ENCODE measurements at places on chromosomes 7 and 10. TPM values are rescaled to one million over a fixed set of nuclear protein-coding genes. Genes with fewer than 3 reads are reported as not detected.
A peak's percentile ranks its signal among the peaks of the same experiment; 100 is the strongest.

- no peak for DNase-seq
These were observed 43.6 kb upstream of the ZNF32 start for GRCh38 chr10:43692051-43692825.

DNA sequence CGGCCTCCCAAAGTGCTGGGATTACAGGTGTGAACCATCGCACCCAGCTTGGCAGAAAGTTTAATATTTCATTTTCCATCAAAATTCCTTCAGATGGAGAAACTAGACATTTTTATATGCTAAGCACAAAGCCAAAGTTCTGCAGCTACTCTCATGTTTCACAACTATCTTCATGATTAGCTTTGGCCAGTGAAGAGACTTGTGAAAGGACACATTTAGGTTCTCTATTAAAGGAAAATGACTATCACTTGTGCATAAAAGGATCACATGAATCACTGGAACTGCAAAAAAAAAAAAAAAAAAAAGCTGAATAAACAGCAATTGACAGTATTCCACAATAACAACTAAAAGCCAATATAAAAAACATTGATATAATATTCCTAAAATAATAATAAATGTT, 16.2 kb downstream of the FGFBP3 start:
- no peak for DNase-seq

- peak; percentile 50 for DNase-seq
These were observed 143.1 kb upstream of the STK17A start for GRCh38 chr7:43439631-43440401.

The PTF1A gene
- total RNA-seq: not detected

DNA sequence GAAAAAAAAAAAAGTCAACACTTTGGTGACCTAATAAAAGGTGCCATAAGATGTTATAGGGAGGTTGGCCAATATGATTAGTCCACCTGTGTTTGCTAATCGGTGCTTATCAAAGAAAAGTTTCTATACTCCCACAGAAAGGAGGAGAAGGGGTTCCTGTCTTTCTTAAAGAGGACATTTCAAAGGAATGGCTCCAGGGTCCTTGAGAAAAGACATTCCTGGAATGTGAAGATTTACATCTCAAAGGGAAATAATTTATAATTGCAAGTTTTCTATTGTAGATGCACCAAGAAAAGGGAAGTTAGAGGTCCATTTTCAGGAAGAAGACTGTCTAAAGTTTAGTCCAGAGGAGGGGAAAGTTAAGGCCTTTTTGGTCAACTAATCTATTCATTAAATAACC, 715.3 kb downstream of the NXPH1 start:
- no peak for DNase-seq

- no peak for DNase-seq
These were observed 130.7 kb upstream of the NOBOX start for GRCh38 chr7:144534196-144534595.

The SPAG6 gene
- not detected for total RNA-seq

GRCh38 chr10:13953371-13953770, 366.6 kb downstream of the PRPF18 start:
- peak; percentile 15 for DNase-seq

The MMRN2 gene
- total RNA-seq: 6.1 TPM

The PNLIPRP3 gene
- 53.2 TPM for total RNA-seq

DNA sequence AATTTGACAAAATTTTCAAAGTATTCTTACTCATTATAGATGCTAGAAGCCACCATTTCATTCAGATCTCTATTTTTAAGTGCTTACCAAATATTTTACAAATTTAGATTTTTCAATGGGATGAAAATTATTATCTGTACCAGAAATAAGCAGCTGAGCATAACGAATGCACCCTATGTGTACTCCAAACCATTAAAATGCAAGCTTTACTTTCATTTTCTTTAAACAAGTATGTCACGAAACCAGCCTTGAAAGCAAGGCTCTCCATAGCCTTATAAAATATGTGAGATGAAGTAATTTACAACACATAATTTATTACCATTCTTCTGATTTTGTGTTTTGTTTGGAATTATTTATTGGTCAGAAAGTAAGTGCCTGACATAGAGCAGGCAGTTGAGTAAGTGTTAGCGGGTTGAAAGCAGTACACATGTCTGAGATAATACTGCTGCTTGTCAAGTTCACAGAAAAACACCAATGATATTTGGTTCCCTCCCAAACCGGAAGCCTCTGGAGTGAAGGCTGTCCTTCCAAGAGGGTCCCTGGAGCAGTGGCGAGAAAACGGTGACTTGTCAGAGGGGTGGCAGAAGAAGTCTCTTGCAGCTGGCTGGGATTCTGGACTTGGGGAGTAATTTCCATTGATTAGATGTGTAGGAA, 322.7 kb upstream of the PFKP start:
- no peak for DNase-seq

The CH25H gene
- not detected for total RNA-seq

GRCh38 chr7:106747804-106748203, 86.8 kb upstream of the CCDC71L start:
- DNase-seq: no peak

DNA sequence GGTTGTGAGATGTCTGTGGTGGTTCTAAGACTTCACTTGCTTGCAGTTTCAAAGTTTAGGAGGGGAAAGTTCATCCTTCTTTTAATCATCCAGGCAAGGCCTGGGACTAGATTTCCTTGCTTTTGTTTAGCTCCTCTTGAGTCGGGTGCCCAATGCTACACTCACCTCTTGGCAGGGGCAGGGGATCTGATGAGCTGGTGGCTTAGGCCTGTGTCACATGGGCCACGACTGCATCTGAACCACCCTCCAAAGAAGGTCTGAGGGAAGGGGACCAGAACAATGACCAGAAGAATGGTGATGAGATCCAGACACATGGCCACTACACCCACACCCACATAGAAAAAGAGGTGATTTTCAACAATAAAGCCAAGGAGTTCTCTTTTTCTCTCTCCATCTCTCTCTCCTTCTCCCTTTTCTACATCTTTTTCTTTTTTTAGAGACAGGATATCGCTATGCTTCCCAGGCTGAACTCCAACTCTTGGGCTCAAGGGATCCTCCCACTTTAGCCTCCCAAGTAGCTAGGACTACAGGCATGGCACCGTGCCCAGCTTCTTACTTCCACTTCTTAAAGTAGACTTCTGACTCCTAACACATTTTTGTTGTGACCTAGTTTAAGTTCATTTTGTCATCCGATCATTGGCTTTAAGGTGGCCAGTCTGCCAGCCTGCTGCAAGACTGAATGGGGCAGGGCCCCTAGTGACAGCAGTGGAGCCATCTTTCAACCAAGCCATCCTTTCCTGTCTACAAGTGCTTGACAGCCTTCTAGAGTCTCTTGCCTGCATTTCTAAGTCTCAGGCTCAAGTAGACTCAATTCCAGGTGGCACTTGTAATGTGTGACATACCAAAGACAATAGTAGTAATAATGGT, 350.9 kb downstream of the RNLS start:
- DNase-seq: no peak

DNA sequence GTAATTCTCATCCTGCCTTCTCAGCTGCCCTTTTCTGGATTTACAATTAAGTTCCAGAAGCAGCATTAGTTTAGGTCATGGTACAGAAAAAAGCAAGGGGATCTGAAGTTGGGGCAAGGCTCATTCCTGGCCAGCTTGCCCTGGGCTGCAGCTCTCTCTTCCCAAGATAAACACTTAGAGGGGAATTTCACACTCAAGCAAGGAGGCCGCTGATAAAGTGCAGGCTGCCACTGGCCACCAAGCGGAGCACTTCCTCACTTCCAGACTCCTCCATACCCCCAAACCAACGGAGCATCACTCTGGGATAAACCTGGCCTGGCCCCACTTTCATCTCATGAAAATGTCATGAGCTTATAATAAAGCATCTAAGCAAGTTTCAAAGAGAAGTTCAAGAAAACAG, 445.5 kb upstream of the MKI67 start:
- DNase-seq: no peak

DNA sequence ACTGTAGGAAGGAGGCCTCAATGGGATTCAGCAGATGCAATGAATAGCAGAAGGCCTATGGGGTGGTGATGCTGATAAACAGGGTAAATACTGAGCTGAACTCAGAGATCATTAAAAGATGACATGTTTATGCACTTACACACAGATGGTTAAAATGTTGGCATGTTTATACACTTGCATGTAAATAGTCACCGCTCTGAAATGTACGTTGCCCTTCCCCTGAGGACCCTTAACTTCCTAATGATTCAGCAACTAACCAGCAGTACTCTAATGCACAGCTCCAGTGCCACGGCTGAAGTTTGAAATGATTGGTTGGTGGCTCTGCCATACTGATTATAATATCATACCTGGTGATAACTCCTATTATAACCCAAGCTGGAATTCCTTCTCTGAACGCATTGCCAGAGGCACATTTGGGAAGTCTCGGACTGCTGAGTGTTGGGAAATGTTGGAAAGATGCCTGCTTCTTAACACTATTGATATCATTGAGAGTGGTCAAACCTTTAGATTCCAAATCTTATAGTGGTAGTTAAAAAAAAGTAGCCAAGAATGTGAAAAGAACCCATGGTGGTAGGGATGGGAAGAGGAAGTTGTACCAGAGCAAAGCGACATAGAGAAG, 3.7 kb upstream of the CAV1 start:
- peak; percentile 74 for DNase-seq

DNA sequence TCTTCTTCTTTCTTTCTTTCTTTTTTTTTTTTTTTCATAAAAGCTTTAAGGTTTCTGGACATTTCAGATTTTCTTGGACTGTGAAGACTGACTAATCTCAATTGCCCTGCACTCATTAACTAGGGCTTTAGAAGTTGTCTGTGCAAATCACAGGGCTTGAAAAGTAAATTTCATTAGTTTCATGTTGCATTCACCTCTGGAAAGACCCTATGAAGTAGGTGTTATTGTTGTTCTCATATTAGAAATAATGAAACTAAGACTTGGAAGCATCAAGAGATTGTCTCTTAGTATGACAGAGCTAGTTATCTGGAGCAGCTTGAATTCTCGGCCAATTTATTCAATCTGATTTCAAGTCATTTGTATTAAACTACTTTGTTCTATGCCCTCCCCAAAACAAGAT, 28.2 kb upstream of the SEMA3D start:
- no peak for DNase-seq

The MYOZ1 gene
- not detected for total RNA-seq

- no peak for DNase-seq
These were observed 22.2 kb downstream of the SLC37A3 start for GRCh38 chr7:140375892-140376730.

- DNase-seq: no peak
These were observed 121.5 kb downstream of the SNX10 start for GRCh38 chr7:26413007-26413691.

DNA sequence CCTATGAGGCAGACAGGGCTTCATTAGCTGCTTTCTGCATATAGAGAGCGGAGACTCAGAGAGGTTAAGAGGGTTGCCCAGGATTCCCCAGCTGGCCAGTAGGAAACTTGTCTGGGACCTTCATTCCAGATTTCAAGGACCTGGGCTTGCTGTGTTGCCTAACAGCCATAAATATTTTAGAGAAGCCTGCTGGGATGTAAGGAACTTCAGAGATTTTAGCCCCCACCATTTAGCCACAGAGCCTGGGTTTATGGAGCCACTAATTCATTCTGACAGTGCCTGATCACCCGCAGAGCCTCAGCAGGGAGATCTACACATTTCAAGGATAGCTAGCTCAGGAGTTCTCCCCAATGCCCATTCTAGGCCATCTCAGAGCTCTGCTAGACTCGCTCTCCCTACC, 56.6 kb upstream of the TRUB1 start:
- no peak for DNase-seq

DNA sequence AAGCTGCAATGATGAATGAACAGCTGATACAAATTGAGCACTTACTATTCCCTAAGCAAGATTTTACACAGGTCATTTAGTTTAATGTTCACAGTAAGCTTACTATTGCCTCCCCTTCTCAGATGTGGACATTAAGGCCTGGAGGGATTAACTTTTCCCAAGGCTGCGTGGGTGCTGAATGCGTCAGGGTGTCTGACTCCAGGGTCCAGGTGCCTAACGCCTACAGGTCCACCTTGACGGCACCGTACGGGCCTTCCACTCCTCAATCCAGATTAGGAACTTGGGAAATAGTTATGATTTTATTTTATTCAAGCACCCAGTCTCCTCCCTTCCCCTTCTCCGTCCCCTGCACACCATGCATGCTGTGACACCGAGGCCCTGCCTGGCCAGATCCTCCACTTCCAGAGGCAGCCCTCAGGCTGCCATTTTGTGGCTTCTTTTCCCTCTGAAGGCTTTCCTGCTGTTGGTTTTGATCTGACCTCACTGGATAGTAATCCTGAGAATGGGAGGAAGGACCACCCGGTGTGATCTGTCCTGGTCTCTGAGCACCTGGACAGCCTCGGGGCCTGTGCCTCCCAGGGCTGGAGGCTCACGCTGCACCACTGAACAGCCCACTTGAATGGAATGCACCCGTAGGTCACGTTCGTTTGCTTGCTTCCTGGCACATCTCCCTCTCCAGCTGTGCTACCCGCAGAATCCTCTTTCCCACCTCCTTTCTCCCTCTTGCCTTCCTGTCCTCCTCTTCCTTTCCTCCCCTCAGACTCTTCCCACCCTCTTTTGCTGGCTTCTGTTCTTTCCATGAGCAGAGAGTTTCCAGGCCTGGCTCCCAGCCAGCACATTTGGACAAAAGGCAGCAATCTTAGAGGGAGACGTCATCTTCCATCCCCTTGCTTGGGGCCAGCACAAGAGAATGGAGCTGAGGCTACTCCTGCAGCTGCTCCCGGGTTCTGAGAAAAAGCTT, 14.4 kb downstream of the DENND2A start:
- peak; percentile 75 for DNase-seq

DNA sequence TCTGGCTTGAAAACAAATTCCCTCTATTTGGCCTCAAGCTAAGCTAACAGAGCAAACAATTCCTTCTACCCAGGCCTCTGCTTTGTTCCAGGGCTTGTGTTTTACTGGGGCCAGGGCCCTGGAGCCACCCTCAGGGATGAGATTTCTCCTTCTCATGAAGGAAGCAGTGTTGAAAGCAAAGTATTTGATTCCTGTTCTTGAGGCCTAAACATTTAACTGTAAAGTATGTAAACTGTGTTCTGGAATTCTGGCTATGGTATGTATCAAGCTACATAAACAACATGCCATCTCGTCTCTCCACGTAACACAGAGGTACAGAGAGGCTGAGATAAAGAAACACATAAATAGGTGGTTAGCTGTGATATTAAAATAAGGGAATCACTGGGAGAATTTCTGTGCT, 81.8 kb downstream of the HERPUD2 start:
- DNase-seq: no peak

GRCh38 chr10:35925493-35925892, 283.4 kb upstream of the FZD8 start:
- peak; percentile 37 for DNase-seq

DNA sequence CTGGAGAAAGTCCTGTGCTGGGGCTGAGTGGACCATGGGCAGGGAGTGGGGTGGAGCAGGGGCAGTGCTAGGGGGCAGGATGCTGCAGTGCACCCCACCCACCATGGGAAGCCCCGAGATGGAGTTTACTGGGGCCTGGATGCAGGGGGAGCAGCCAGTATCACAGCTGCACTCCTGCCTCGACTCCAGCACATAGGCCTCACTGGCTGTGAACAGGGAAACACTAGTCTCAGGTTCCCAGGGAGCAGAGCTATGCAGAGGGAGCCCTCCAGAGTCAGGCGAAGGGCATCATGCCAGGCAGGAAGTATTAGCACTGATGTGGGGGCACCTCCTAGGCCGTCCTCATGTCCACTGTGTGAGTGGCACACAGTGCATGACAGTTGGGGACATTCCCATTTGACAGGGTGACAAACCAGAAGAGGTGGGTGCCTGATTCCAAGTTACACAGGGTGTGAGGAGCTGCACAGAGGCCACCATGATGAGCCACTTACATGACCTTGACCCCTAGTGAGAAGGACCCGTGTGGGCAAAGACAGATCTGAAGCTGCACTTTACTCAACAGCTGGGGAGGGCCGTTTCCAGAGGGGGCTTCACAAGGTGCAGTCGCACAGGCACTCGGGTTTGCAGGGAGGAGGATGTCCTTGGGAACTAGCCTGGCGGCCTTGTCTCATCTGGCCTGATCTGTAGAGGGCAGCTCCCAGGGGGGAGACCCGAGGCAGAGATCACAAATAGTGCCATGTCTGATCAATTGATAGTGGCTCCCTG, 69.9 kb upstream of the LRRC4 start:
- no peak for DNase-seq
